ENCODE measurements at places on chromosomes 7 and 10. TPM values are rescaled to one million over a fixed set of nuclear protein-coding genes. Genes with fewer than 3 reads are reported as not detected.

Gene LRRC17
- 1.5 TPM for total RNA-seq

Gene TLL2
- 0.85 TPM for total RNA-seq

Gene PIK3CG
- not detected for total RNA-seq

Gene NEUROD6
- total RNA-seq = not detected

GRCh38 chr10:113273181-113274163 is 279.4 kb upstream of the HABP2 start:
- H3K27ac ChIP-seq = peak overlapping the region; percentile 20
- no peak for DNase-seq
- peak overlapping the region; percentile 71 for H3K4me3 ChIP-seq
- no peaks in the 10 kb centered on the region for H3K36me3 ChIP-seq

DNA sequence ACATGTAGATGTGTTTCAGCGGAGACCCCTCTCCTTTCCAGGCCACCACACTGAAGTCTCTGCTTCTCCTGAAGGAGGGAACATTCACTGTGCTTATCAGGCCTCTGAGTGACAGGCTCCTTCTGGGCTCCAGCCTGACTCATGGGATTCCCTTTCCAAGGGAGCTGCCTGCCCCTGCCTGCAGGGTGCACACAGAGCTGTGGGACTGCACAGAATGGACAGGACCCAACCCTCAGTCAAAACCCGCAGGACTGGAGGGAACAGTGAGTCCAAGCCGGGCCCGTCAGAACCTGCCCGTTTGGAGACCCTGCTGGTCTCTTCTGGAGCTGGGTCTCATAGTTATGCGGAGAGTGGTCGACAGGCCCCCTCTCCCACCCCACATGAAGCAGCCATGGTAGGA is 32.6 kb downstream of the PLAC9 start:
- no peak overlapping the region for H3K4me3 ChIP-seq
- DNase-seq = no peak
- H3K27me3 ChIP-seq = no peaks in the 10 kb centered on the region
- peaks cover 29% of the 10 kb centered on the region for H3K36me3 ChIP-seq
- H3K4me1 ChIP-seq = peaks cover 26% of the 10 kb centered on the region

DNA sequence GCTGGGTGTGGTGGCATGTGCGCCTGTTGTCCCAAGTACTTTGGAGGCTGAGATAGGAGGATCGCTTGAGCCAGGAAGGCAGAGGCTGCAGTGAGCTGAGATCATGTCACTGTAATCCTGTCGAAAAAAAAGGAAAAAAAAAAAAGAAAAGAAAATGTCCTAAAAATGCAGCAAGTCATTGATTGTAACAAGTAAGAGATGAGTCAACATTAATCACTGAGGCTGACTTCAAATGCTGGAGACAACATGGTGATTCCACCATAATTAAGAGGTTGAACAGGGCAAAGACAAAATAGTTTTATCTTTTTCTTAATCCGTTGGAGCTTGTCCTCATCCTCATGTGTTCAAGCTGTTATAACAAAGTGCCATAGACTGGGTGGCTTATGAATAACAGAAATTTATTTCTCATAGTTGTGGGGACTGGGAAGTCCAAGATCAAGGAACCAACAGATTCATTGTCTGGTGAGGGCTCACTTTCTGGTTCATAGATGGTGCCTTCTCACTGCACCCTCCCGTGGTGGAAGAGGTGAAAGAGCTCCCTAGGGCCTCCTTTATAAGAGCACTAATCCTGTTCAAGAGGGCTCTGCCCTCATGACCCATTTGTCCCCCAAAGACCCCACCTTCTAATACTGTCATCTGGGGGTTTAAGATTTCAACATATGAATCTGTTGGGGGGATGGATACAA is 60.3 kb downstream of the TBXAS1 start:
- no peaks in the 10 kb centered on the region for H3K27me3 ChIP-seq
- H3K4me1 ChIP-seq = peaks cover 22% of the 10 kb centered on the region
- H3K36me3 ChIP-seq = no peaks in the 10 kb centered on the region
- no peak overlapping the region for H3K27ac ChIP-seq
- H3K4me3 ChIP-seq = no peak overlapping the region

DNA sequence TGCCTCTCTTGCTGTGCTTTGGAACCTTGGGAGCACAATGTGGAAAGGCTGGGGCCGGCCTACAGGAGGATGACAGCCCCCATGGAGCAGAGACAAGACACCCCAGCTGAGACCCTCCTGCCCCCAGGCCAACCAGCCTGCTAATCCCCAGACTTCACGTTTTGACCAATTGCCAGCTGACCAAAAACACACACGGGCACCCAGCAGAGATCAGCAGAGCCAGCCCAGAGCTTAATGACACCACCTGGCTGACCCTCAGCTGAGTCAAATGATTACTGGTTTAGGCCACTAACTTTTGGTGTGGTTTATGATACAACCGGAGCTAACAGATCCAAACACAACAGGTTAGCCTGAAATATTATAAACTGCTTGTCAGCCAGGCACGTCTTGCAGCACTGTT is 111.2 kb upstream of the KIF5B start:
- no peaks in the 10 kb centered on the region for H3K27me3 ChIP-seq
- no peak overlapping the region for H3K4me3 ChIP-seq
- H3K36me3 ChIP-seq = no peaks in the 10 kb centered on the region
- H3K4me1 ChIP-seq = peaks cover 6% of the 10 kb centered on the region
- no peak for DNase-seq

DNA sequence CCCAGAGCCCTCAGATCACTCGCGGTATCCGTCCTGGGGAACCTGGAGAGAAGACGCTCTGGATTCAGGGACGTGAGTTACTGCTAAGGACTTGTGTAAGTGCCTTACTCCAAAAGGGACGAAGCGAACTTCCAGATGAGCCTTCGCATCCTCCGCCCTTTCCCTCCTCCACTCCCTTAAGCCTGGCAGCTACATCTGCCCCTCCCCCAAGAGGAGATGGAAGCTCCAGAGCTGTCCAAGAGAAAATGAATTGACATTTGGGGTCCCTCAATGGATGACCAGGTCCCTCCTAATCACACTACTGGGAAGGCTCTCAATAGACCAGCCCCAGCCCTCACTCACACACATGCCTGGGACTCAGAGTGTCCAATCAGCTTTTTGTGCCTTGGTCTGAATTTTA is 31.3 kb upstream of the GDF10 start:
- H3K27ac ChIP-seq = no peak overlapping the region
- no peak for DNase-seq
- peaks cover under 1% of the 10 kb centered on the region for H3K4me1 ChIP-seq

DNA sequence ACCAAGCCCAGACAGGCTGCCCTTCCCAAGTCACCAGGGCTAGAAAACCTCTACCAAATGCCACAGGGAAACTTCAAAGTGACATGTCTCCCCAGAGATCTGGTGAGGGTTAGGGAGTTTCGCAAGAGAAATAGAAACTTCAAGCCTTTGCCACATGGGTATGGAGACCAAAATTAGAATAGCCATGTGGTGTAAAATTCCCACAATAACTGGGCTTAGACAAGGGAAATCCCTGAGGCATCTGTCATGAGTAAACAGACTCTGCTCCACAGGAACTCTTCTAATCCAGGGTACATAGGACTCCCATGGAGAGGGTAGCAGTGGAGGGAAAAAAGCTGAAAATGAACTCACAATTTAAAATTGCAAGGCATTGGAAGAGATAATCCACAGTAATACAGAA is 14.3 kb downstream of the ADAM12 start:
- H3K36me3 ChIP-seq = peaks cover 4% of the 10 kb centered on the region
- H3K4me1 ChIP-seq = no peaks in the 10 kb centered on the region
- H3K27ac ChIP-seq = no peak overlapping the region
- peaks cover 3% of the 10 kb centered on the region for H3K27me3 ChIP-seq
- no peak overlapping the region for H3K4me3 ChIP-seq
